ENCODE measurements at places on chromosomes 2 and 18.

GRCh38 chr2:23925702-23926289 is 1.1 kb downstream of the ATAD2B start:
- DNase-seq, result peak; percentile 34

DNA sequence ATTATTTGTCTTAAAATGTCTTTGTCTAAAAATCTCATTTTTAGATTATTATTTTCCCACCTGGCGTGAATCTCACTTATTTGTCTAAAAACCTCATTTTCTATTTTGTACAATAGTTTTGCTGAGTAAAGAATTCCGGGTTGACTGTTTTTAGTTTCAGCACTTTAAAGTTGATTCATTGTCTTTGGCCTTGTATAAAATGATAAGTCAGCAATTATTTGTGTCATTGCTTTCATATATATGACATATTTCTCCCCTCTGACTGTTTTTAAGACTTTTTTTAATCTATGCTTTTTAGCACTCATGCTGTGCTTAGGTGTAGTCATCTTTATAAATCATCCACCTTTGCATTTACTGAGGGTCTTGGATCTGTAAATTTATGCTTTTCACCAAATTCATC is 92.1 kb upstream of the DOK6 start:
- no peak for DNase-seq

GRCh38 chr2:189088591-189089205 is 90.9 kb downstream of the COL5A2 start:
- no peak for DNase-seq

DNA sequence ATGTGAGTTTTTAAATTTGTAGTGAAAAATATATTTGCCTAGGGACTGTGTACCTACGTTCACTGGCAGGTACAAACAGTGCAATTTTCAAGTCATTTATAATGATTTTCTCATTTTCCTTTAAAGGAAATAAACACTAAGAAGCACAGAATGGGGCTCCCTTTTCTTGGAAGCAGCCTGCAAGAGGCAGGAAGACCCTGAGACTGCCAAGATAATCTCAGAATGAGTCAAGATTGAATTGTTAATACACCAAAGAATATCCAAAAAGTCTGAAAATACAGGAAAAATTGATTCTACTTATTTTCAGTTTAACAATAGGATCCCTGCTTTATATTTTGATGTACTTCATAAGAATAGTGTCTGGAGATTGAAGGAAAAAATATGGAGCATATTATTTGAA is 331.2 kb downstream of the CTNNA2 start:
- no peak for DNase-seq

DNA sequence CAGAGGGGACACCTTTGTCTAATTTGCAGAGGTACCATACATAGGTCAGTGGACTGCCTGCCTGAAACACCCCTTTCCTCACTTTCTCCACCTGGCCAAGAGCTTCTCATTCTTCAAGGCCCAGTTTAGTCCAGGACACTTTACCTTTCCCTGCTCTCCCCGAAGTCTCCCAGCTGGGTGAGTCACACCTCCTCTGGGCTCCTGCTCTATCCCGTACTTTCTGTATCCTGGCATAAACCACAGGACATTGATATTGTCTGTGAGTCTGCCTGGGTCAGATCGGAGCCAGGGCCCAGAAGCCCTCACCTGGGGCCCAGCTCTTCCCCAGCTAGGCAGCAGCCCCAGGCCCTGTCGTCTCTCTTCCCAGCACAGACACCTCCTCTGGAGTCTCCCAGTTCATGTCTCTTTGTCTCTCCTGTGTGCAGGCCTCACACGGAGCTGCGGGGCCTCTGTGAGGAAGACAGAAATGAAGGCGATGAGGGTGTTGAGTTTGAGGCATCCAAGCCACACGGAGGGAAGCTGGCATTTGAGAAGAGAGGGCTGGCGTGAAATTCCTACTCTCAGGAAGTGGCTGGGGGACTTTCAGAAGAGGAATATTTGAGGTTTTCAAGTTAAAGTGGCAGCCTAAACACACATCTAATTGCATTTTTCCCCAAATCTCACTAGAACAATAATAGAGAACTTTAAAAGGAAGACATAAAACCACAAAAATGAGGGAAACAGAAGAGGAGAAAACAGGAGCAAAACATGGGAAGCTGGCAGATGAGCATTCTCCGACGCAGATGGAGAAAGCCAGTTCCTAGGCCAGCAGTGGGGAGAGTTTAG is 79.6 kb upstream of the LAPTM4A start:
- no peak for DNase-seq

- no peak for DNase-seq
Measured at GRCh38 chr2:157055660-157056199, 201.8 kb upstream of the GALNT5 start.

DNA sequence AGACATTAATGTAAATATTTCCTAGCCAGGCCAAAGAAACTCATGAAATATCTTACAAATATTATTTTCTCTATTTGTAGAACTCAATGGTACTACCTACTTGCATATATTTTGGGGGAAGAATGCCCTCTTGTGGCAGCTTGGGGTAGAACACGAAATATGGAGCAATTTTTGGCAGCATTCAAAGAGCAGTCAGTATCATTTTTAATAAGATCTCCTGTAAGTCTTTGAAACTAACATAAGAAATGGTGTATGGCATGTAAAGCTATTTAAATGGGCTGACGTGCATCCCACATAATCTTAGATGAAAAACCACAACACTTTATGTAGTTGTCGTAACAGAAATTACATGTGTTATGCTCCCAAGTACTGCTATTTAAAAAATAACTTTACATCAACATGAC is 62.3 kb upstream of the CCDC195 start:
- DNase-seq, result peak; percentile 45

- no peak for DNase-seq
Measured at GRCh38 chr18:35203067-35203466, 37.8 kb upstream of the ZNF397 start.

DNA sequence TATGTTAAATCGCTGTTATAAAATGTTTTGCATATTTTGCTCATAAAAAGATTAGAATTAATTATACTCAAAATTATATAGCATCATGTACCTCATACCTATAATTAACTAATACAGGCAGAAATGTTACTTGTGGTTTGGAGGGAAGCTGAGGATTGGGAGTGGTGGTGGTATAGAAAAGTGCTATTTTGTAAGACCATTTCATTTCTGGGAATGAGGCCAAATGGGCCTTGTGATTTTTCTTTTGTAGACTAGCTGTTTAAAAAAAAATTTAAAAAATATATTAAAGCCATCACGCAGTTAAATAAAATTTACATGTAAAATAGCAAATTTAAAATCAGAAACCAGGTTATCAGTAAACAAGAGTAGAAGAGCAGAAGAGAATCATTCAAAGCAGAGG is 560.8 kb upstream of the FAM98A start:
- no peak for DNase-seq

DNA sequence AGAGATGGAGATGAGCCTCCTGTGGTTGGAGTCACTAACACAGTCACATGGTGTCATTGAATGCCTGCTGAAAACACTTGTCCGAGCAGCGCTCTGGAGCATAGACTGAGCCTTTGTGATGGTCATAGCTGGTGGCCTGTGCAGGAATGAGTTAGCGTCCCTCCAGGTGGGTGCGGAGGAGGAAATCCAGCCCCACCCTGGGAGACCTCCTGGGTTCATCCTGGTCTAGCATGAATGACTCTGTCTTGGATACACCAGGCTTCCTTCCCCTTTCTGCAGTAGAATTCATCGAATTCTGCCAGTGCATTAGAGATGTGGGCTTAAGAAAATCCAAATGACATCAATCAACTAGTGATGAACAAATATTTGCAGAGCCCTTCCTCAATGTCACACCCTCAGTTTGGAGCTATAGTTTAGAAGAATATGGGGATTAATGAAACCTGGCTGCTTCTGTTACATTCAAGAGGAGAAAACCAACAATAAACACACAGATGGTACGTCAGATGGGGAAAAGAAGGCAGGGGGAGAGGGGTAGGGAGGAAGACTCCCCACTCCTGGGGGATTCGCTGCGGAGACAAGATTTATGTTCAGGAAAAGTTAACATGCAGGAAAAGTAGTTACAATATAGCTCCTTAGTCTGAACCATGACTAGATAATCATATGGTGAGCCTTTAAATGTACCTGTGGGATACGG is 136.7 kb downstream of the DDX1 start:
- no peak for DNase-seq

GRCh38 chr2:131056932-131057287 is 36.4 kb downstream of the FAM168B start:
- no peak for DNase-seq

DNA sequence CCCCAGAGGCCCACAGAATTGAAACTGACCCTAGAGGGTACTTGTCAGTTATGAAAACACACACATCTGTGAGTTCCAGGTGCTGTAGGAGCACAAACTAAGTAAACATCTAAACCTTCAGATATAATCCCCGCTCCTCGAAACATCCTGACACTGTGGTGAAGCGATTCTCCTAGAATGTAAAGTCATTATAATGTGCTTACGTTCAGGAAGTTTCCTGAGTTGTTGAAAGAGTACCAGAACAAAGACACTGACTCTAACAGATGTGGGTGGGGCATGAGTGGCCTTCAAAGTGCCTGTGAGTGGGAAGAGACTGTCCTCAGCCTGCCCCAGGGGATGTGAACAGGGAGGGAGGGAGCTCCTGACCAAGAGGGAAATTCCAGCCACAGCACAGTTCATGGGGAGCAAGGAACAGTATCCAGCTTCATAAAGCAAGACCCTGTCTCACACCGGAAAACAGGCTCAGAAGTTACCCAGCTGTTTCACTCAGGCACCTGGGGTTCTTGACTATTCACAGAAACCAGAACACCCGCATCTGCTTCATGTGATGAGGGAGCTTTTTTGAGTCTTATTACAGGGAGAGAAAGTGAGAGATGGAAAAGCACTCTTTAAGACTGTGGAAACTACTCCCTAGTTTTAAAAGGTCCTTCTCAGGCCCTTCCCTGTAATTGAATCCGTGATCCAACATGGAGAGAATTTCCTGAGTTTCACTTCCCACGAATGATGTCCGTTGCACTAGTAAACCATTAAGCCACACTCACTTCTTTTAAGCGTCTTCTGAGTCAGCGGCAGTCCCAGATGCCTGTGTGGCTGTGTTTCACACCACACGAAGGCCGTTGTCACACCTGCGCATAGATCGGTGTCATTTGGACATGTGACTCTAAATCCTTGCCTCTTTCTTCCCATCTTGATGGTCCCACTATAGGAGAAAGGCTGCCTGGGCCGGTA is 88.6 kb upstream of the EML6 start:
- DNase-seq, result no peak

GRCh38 chr2:72984172-72984671 is 66.9 kb downstream of the EMX1 start:
- DNase-seq, result no peak

DNA sequence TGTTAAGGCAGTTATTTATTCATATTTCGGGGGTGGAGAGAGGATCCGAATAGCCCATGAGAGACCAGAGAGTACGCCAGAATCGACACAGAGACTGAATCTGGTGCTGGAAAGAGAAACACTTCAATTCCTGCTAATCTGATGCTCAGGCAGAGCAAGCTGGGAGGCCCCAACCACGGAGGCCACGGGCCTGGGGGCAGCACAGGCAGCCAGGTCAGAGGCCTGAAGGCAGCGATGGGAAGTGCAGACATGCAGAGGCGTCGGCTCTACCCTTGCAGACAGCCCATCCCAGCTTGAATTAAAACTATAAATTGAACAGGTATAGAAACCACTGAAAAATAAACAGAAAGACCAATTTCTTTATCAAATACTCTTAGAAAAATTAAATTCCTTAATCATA is 50.6 kb downstream of the PXDN start:
- no peak for DNase-seq

DNA sequence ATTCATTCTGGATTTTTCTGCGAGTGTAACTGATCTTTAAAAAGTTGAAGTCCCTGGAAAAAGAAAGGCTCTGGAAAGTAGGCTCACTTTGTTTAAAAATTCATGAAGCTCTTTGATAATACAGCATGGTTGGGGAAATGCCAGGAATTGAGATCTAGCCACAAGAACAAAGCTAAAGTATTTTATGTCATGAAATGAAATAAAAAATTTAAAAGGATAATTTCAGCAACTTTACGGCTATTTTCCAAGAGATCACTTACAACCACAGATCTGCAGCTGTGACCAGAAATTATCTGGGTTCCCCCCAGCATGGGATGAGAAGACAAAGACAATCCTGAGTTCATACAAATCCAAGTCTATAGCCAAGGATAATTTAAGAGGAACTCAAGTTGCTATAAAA is 25.3 kb upstream of the RFX8 start:
- DNase-seq, result no peak

DNA sequence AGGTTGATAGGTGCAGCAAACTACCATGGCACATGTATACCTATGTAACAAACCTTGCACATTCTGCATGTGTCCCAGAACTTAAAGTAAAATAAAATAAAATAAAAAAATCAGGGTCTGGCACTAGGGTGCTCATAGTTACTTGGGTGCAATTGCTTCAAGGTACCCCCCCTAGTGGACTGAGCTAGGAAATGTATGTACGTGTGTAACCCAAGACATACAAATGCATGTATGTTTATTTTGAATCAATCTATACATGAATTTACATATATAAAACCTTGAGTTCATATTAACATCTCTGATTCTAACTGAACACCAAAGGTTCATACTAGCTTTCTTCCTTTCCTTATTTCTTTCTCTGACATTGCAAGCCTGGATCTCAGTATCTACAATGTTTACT is 51.5 kb downstream of the USP37 start:
- peak; percentile 3 for DNase-seq

- no peak for DNase-seq
Measured at GRCh38 chr18:58095222-58095621, 51.2 kb downstream of the NEDD4L start.

DNA sequence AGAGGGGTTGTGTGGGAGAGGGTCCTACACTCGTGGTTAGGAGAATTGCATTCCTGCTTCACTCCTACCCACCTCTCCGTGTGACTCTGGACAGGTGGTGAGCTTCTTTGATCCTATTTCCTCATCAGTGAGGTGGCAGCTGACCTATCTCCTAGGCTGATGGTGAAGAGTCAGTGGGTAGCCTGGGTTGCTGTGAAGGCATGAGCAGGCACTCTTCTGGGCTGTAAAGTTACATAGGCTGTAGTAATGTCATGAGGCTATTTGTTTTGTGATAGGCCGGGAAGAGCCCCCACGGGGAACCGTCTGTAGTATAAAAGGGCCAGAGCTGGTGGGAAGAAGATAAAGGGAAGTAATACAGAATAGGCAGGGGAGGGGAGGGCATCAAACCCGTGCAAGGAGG is 83.8 kb downstream of the TMEM247 start:
- no peak for DNase-seq

GRCh38 chr2:215841175-215841816 is 172.1 kb downstream of the MREG start:
- no peak for DNase-seq

- DNase-seq, result no peak
Measured at GRCh38 chr18:22613058-22613690, 195.5 kb upstream of the CTAGE1 start.

DNA sequence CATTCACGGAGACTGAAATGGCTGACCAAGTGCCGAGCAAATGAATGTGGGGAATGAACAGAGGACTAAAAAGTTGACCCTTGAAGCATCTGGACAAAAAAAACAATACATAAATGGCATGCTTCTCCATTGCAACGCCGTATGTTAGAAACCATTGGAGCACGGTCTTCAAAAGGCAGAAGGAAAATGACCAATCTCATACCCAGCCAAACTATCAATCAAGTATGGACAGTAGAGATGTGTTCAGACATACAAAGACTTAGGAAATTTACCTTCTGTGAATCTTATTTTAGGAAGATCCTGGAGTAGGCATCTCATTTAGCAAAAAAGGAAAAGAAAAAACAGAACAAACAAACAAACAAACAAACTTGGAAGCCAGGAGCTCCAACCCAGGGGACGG is 44.5 kb downstream of the HS6ST1 start:
- no peak for DNase-seq

All from activated CD4-positive, alpha-beta T cell treated with anti-CD3 and anti-CD28 coated beads for 24 hours (primary cell).